ENCODE measurements at places on chromosomes 13 and 19.

DNA sequence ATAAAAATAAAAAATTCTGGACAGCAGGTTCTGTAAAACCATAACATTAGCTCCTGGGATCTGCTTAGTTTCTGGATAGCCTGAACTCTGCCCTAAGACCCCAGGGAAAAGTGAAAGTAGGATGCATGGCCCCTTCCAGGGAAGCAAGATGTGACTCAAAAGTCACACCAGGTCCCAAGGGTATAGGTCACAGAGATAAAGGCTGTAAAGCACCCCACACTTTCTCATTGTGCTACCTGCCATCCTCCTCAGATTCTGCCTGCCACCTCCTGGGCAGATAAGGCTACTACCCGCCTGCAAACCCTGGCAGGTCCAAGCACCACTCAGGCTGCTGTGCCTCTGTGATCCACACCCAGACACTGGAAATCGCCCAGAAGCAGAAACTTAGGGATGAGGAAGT is 20.6 kb downstream of the FFAR2 start:
- DNase-seq = peak; percentile 1

DNA sequence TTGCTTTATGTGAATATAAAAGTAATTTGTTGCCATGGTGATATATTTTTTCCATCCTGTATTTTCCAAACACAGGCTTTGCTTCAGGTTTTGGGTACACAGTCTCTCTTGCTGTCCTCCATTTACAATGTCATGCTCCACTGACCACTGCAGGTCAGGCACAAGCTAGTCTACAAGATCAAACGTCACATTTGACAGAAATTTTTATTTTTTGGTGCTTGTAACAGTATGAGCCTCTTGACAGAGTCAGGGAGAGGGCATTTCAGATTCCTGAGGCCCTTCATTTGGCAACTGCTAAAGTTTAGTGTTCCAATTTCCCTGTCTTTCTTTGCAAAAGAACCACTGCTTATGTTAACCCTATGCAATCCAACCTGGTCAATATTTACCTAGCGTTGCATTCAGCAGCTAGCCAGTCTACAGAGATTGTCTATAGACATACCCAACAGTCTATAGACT is 175.0 kb downstream of the RFC3 start:
- no peak for DNase-seq

DNA sequence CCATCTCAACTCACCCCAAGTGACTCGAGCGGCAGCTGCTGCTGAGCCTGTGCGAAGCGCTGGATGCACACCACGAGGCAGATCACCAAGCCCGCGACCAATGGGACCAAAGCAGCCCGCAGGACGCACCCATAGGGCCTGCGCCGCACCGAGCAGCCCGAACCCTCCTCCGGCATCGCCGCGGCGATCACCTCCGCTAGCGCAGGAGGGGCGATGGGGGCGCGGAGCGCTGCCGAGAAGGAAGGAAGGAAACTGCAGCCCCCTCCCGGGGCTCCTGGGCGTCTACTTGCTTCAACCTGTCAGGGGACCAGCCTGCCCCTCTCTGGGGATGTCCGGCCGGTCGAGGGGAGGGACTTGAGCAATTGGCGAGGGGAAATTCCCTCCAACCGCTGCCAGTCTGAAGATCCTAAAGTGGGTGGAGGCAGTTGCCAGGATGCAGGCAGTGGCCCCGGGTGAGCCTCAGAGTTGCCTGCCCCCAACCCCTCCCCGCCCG is at the start of gene CD70:
Gene CD70, minus strand, starts transcription at position 324 of the 493 bp plus-strand sequence. Its CDS starts 148 bp downstream, at position 176.
- DNase-seq = no peak

GRCh38 chr19:37957176-37957575 is 50.2 kb downstream of the SIPA1L3 start:
- no peak for DNase-seq

DNA sequence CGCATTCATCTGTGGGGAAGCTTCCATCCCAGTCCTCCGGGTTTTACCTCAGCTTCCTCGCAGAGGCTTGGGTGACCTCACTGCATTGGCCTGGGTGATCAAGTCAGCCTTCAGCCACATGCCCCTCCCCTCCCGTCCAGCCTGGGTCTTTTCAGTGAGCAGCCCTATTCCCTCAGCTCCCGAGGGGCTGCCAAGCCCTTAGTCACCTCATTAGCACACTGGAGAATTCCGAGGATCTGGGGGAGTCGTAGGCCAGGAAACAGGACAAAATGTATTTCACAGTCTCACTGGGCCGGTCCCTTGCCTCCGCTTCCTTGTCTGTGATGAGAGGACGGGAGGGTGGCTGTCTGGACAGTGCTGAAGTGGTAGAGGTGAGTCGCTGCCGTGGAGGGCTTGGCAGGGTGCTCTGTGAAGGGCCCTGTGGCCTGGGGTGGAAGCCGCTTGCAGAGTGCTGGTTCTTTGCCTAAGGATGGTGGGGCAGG is 19.9 kb downstream of the KDM4B start:
- DNase-seq = peak; percentile 87

GRCh38 chr13:31351376-31351775 is 151.6 kb downstream of the B3GLCT start:
- no peak for DNase-seq

- no peak for DNase-seq
Measured at GRCh38 chr19:32828643-32829344, 40.8 kb downstream of the SLC7A9 start.

DNA sequence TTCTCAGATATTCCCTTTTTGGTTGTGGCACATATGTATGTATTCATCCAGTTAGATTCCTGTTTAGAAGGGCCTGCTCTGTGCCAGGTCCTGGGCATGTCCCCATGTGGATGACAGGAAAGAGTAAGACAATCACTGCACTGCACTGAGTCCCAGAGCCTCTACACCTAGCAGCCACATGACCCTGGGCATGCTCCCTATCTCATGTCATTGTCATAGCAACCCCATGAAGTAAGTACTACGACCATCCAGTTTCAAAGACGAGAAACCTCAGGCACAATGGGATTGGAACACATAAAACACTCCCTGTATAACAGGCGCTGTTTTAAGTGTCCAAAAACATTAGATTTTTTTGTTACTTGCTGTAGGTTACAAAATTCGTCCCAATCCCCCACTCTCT is 594.4 kb downstream of the UQCRFS1 start:
- no peak for DNase-seq

GRCh38 chr19:37874784-37875183 is 31.6 kb downstream of the WDR87 start:
- DNase-seq = no peak

DNA sequence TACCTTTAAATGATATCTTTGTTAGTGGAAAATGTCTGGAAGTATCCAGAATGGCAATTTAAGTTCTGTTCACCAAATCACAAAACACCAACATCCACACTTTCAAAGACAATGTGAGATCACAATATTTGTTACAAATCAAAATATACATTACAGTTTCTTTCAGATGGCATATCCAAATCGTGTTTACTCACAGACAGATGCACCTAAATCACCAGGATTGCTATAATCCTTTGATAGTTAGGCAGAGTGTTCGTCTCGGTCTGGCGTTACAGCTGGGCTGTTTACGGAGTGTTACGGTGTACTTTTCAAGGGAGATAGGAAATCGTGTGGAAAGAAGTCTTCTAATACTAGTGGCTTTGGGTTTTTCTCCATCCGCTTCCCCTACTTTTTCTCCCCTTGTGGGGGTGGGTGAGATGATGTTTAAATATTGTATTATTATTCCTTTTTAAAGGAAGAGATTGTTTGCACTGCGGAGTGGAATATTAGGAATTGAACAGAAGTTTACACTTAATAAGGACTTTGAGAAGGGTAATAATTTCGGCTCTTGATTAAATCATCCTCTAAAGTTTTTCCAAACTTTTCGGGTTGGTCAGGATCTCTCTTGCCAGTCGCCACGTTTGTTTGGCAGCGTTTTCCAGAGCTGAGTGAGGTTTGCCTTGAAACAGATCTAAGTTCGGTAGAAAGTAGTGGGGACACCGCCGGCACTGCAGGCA is 1.8 kb downstream of the MAB21L1 start:
- DNase-seq = no peak

- no peak for DNase-seq
Measured at GRCh38 chr13:31843044-31843443, 103.7 kb downstream of the RXFP2 start.

- no peak for DNase-seq
Measured at GRCh38 chr19:45385392-45386221, 15.2 kb upstream of the ERCC2 start.

DNA sequence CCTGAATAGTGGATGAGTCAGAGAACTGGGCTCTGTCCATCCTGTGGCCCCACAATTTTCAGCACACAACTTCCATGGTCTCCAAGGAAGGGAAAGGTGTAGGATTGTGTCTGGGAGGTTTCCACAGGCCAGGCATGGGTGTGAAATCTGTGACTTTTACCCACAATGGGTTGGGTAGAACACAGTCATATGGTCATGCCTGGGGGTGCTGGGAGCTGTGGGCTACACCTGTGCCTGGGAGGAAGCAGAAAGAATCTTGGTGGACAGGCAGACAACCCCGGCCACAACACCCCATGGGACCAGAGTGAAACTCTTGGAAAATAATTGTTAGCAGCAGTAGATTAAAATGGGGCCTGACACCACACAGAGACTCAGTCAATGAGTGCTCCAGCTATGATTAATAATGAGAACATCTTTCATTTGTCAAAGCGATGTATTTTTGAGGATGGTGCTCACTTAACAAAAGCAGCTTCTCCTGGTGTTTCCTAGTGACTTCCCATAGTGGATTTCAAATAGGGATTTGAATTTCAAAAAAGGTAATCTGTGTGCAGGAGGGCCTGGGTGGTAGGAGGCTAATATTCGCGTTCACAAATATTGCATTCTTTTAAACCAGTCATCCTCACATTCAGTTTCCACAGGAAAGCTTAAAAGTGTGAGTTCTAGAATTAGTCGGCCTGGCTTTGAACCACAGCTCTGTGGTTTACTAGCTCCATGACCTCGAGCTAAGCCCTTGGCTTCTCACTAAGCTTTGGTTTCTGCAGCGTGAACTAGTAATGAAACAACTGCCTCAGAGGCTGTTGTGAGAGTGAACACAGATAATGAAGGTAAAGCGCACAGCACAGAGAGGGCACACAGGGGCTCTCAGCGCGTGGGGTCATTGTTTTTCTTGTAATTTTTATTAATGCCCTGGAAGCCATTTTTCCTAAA is 89.3 kb upstream of the UQCRFS1 start:
- DNase-seq = no peak

- no peak for DNase-seq
Measured at GRCh38 chr13:99289271-99289670, 17.9 kb downstream of the GPR183 start.

DNA sequence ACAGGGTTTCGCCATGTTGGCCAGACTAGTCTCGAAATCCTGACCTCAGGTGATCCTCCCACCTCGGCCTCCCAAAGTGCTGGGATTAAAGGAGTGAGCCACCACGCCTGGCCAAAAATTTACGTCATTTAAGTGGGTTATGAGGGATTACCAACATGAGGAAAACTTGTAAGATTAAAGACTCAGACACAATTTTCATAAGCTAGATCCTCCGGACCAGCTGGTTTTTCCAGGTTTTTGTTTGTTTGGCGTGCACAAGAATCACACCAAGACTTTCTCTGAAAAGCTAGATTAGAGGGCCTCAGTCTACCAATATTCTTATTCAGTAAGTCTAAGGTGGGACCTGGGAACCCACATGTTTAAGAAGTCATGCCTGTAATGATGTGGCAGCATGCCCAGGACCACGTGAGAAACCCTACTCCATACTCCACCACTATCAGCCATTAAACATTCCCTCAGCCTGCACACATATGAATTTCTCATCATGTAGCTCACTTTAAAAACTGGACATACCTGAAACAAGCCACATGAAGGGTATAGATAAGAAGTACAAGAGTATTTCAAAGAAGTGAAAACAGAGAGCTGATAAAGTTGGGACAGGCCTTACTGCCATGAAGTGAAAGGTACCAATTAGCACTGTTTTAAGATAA is 25.7 kb downstream of the DIAPH3 start:
- no peak for DNase-seq

All from GM04503 (cell line).